HT-29 (cell line): ENCODE measurements at places on chromosomes 3 and 15.

GRCh38 chr3:177448987-177449359 is 251.7 kb upstream of the TBL1XR1 start:
- DNase-seq = no peak

- DNase-seq = no peak
These were observed 157.1 kb downstream of the RSRC1 start for GRCh38 chr3:158267015-158267414.

- no peak for DNase-seq
These were observed 56.2 kb upstream of the LPP start for GRCh38 chr3:188097791-188098190.

DNA sequence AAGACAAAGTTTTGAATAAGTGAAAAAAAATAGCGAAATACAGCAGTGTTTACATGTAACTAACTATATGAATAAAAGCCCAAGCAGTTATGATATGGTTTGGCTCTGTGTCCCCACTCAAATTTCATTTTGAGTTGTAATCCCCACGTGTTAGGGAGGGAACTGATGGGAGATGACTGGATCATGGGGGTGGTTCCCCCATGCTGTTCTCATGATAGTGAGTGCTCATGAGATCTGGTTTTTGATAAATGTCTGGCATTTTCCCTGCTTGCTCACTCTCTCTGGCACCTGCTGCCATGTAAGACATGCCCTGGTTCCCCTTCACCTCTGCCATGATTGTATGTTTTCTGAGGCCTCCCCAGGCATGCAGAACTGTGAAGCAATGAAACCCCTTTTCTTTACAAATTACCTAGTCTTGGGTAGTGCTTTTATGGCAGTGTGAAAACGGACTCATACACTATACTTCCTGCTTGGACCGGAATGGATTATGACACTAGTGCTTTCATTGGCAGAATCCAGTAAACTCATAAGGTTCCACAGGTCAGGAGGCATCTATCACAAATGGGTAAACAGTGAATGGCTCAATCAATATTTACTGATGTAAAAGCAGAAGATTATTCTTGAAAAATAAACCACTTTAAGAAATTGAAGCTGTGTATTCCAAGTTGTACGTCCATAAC is 192.1 kb downstream of the CBLB start:
- no peak for DNase-seq
